ENCODE measurements at places on chromosomes 5 and 9.

DNA sequence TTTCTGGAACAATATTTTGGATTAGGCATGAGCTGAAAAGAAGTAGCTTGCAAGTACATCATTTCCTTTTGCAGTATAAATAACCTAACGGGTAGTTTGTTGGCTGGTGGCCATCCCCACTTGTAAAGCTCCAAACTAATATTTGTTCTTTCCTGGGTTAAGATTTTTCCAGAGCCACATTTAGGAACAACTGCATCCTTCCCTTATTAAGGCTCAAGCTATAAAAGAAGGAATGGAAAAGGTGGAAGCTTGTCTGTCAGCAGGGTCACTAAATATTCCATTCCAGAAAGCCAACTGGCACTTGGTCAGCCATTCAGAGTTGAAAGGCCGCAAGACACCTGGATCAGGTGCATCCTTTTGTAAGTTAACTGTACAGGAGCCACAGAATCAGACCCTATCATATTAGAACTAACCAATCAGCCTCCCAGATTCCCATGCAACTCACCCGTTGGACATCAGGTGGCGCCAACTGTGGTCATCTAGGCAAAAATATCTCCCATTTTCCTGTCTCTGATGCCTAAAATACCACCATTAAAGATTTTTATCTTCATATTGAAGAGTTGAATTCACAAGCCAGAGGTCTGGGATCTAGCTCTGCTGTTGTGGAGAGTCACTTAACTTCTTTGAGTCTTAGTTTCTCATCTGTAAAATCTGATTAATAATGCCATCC, 82.9 kb downstream of the PTCD2 start:
- no peak for DNase-seq

DNA sequence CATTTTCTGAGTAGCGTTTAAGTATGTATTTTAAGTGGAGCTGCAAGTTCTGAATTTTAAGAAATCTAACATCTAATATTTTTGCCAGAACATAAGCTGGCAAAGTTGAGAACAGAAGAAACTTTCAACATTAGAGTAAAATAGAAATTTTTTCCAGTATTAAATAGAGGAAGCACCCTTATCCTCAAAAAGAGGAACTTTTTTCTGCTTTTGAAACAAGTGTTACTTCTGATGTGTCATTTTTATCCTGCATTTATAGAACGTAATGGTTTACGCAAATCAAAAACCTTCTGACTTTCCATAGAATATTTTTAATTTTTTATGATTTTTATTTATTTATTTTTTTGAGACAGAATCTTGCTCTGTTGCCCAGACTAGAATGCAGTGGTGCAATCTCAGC, 21.8 kb downstream of the ZBED3 start:
- DNase-seq: no peak

- DNase-seq: no peak
Measured at GRCh38 chr5:160293901-160294561, 18.3 kb downstream of the CCNJL start.

DNA sequence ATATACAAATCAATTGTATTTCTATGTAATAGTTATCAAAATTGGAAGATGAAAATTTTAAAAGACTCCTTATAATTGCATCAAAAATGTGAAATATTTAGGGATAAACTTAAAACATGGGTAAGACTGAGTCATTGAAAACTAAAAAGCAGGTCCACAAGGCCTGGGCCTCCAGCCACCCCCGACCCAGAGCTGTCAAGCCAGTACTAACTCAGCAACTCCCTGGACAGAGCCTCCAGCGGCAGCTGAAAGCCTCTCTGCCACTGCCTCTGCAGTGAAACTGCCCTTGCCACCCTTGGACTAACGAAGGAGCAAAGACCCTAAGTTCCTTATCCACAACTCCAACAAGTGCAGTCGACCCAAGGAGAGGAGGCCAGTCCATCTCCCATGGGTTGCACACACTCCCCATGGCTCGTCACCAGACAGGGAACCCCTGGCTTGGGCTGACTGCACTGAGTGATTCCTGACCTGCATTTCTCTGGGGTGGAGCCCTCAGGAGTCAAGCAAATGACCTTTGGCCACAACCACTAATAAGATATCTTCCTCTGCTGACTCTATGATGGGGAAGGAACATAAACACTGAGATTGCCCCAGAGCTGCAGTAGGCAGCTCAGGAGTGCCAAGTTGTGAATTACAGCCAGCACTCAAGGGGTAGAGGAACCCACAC, 20.5 kb downstream of the PTGER4 start:
- no peak for DNase-seq

DNA sequence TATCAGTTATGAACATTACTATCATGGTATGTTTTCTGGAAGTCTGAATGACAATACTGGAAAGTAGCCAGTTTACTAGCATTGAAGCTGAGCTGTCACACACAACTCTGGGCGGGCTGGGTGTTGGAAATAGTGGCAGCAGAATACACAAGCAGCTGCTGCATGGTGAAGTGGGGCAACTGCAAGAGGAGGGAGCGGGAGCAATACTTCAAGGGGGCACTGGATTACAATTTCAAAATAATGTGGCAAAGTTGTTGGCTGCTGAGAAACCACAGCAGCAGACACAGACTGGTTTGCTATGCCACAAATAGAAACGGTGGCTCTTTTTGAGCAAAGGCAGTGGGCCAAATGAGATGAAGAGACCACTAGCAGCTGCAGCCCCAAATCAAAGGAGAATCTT, 350.2 kb downstream of the KIAA0825 start:
- no peak for DNase-seq

DNA sequence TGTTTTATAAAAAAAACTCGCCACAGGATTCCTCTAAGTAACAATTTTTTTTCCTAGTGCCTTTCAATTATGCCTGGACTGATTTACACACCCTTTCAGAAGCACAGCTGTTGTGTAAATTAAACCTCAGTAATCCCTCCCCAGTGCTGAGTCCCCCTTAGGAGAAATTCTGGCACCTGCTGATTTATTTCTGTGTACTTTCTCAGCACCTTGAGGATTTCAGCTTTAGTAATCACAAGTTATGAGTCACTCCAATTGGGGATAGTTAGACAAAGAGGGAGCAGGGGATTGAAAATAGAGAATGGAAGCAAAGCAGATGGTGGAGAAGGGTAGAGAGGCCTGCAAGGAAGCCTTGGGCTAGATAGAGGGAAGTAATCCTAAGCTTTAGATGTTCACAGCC, 171.7 kb downstream of the TTLL11 start:
- DNase-seq: no peak

GRCh38 chr9:15104826-15105420, 194.7 kb upstream of the FREM1 start:
- no peak for DNase-seq

DNA sequence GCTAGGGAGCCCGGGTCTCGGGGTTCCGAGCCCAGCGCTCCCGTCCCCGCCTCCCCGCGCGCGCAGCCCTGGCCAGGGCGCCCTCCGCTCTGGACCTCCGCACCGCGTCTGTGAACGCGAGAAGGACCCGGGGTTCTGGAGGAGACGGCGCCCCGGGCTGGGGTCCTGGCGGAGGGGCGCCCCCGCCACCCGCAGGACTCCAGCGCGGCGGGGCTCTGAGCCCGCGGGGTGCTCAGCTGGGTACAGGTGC, 431 bp downstream of the TMOD1 start:
- no peak for DNase-seq

DNA sequence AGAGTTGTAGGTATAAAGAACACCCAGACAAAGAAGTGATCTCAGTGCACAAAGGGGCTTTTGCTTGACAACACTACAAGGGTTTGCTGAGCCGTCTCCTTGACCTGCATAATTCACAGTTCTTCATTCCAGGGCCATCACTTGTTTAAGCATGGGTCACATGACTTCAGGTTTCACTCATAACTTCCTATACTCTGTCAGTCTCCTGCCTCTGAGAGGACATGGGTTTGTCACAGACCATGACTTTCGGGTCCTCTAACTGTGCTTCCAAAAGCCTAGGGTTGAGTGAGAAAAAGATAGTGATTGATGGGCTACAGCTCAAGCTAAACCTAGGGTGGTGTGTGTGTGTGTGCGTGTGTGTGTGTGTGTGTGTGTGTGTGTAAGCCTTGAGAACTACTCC, 166.4 kb downstream of the CDH6 start:
- DNase-seq: no peak

GRCh38 chr5:44714871-44715561, 93.7 kb upstream of the MRPS30 start:
- DNase-seq: no peak

DNA sequence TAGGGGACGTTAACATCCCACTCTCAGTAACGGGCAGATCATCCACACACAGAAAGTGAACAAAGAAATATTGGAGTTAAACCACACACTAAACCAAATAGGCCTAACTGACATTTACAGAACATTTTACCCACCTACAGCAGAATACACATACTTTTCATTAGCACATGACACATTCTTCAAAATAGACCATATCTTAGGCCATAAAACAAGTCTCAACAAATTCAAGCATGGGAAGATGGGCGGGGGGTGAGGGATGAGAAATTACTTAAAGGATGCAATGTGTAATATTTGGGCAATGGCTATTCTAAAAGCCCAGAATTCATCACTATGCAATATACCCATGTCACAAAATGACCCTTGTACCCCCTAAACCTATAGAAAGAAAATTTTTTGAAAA, 226.2 kb downstream of the ATPSCKMT start:
- no peak for DNase-seq

GRCh38 chr5:124436294-124436693, 310.1 kb downstream of the ZNF608 start:
- no peak for DNase-seq

DNA sequence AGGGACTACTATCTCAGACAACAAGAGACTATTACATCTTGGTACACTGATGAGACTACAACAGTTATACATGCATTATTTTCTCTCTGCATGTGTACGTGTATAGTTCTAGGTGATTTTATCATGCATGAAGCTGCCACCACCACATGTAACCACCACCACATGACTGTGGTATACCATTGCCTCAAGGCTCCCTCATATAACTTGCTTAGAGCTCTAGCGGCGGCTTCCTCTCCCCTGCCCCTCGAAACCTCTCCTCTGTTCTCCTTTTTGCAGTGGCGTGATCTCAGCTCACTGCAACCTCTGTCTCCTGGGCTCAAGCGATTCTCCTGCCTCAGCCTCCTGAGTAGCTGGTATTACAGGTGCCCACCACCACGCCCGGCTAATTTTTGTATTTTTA, 162.3 kb downstream of the AOPEP start:
- DNase-seq: no peak

- DNase-seq: no peak
Measured at GRCh38 chr9:121192959-121193640, 8.6 kb downstream of the RAB14 start.

DNA sequence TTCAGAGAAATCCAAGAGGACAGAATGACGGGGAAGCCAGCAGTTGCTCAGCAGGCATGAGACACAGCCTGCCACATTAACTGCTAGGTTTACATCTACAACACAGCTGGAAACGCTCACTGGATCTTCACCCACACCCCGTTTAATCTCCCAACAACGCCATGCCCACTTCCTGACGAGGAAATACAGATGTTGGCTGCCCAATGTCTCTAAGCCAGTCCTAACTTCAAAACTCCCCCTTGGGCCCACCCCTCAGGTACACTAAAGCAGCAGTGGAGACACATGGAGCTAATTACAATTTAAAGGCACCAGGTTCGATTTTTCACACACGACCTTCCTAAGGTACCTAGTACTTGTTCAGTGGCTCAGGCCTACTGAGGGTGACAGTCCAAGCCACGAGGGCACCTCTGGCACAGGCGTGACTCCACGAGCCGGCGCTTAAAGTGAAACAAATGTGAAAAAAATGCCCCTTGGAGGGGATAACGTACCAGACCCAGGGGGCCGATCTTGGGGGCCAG, 904 bp downstream of the RPL12 start:
- no peak for DNase-seq

- DNase-seq: no peak
Measured at GRCh38 chr9:97459326-97459725, 42.1 kb upstream of the TMOD1 start.

DNA sequence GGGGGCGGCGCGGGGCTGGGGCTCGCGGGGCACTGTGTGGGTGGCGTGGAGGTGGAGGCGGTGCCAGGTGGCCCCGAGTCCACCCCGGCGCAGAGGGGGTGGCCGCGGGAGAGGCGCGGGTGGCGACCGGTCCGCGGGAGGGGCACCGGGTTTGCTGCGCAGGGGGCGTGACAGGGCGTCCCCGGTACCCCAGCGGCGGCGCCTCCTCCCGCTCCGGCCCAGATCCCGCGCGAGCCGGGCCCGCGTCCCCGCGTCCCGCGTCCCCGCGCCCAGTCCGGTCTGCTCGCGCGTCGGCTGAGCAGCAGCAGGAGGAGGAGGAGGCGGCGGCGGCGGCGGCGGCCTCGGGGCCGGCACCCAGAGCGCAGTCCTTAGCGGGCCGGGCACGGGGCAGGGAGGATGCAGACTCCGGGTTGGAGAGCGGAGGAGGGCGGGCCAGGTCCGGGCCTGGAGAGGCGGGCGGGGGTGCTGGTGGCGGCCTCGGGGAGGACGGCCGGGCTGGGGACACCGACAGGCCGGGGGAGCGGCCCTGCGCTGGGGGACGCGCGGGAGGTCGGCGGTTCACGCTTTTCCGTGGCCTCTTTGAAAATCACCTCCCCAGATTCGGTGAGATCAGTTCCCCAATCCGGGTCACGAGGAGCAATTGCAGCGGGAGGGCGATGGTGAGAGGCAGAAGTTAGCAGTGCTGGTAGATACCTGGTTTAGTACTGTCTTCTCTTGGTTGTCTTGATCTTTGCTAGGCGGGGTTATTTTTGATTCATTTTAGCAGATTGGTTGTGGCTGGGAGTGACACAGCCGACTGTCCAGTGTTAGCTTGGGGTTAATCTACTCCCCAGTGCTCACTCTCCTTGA, 1.7 kb downstream of the TRIO start:
- DNase-seq: no peak

GRCh38 chr9:84756171-84756570, 86.6 kb downstream of the NTRK2 start:
- DNase-seq: no peak

- no peak for DNase-seq
Measured at GRCh38 chr9:14391620-14392019, 77.7 kb upstream of the NFIB start.

DNA sequence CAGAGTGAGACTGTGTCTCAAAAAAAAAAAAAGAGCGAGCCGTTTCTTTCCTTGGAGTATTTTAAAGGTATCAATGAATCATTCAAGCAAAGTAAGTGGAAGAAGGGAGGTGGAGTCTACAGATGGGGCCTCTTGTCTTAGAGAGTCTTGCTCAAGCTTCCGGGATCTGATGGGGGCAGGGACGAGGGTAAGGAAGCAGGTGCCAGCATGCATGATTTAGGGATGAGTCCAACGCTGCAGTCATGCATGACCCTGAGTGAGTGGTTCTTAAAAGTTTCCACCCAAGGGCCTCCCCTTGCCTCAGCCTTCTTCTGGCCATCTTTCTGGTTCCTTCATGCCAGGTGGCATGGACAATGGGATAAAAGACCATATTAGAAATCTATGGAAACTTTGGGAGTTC, 79.6 kb downstream of the MYO10 start:
- no peak for DNase-seq

GRCh38 chr5:25694801-25695200, 1050.0 kb upstream of the CDH10 start:
- no peak for DNase-seq

Measured in cortex of kidney (tissue), 1 donor.